Bronchial epithelial cell (primary cell): ENCODE measurements at places on chromosomes 13 and 19.

DNA sequence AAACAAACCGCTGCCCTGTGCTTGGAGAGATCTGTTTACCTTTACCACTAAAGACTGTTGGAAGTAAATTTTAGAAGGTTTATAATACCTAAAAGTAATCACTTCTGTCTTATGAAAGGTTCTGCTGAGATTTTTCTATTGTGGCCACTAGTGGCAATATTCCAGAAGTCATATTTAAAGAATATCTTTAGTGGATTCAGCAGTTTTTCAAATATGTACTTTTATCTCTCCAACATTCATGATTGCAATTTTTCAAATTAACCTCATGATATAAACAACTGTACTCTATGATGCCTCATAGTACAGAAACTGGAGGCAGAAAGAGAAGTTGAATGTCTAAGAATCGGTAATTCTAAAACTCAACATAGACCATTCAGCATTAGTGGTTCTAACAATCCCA is 53.2 kb upstream of the USPL1 start:
- DNase-seq: no peak

- no peak for DNase-seq
Observed at GRCh38 chr19:32475141-32476031, 69.8 kb downstream of the DPY19L3 start.

DNA sequence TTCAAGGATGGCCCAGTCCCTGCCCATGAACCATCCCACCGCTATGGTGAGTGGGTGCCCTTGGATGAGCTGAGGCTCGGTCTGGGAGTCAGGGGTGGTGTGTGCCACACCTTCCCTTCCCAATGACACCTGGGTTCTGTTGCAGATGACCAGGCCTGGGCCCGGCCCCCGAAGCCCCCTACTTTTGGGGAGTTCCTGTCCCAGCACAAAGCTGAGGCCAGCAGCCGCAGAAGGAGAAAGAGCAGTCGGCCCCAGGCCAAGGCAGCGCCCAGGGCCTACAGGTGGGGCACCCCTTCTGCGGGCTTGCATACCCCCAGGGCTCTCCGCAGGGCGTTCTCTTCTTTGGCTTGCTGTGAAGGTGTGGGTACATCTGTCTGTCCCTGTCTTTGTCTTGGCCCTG is 4.3 kb upstream of the INAFM1 start:
- DNase-seq: no peak

DNA sequence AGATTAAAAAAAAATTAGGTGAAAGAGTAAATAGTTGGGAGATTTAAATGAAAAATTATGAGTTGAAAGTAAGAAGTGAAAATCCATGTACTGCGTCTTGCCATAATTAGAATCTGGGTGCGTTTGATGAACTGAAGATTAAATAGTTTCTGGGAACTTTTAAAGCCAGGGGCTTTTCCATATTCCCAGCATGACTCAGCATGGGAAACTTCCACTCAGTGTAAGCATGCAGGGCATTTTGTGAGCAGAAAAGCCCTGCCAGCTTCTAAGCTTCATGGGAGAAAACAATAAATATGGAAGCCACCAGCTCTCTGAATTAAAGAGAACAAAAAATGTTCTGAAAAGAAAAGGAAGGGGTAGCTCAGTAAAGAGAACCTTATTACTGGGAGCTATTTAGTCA is 62.0 kb upstream of the EDNRB start:
- no peak for DNase-seq

GRCh38 chr13:50684366-50684765 is 159.1 kb downstream of the DLEU7 start:
- no peak for DNase-seq

DNA sequence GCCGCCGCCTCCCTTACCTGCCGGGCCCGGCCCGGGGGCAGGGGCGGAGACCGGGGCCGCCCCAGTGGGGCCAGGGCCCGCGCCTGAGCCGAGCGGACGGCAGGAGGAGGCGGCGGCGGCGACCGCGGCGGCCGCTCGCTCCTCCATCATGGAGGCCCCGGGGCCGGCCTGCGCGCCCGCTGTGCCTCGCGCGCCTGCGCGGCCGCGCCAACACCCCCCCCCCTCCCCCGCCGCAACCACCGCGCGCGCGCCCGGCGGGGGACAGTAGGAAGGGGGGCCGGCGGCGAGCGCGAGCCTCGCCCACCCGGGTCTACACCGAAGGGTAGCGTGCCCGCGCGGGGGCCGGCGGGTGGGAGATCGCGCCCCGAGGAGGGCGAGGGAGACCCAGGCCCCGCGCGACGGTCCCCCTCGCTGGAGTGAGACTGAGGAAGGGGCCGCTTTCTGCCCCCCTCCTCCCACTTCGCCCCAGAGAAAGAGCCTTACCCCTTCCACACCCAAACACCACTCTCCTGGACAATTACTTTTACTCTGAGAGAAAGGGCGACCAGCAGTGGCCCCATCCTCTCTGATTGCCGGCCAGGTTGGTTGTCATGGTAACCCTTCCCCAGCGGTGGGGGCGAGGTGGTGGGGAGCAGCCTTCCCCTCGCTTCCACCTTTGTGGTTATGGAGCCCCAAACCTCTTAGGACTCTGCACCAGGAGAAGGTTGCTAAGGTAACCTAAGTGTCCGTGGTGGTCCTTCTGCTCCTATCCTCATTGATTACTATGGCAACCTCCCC is at the start of gene STRN4:
STRN4 (minus strand) TSS at position 170 of the 777 bp plus-strand sequence; CDS start at position 150, 20 bp downstream.
- DNase-seq: no peak

DNA sequence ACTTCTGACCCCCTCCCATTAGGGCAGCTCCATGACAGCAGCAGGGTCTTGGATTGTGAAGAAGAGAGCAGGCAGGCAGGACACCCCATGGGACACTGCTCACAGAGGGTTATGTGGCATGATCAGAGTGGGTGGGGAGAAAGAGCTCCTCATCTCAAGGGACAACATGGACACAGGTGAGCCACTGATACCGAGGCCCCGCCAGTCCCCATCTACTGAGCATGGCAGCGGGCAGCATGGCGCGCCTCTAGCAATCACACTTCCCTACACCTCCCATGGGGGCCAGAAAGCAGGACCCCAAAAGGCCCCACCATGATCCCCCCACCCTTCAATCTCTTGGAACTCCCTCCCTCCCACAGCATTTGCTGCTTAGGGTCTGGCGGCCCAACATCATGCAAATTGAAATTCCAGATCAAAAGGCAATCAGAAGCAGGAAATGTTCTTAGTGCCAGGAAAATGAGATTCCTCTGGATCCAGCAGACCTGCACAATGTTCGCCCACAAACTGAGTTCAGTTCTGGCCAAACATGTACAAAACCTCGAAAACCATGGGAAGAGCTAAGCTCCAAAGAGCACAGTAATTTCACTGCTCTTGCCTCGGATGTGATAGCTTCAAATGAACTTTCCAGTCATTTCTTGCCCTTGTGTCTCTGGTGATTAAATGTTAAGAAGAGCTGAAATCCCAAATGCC is 14.8 kb downstream of the DOCK9 start:
- DNase-seq: no peak
